ENCODE measurements at places on chromosomes 12 and 14. TPM values are rescaled to one million over a fixed set of nuclear protein-coding genes. Genes with fewer than 3 reads are reported as not detected.

PZP gene
- total RNA-seq, result 0.29 TPM

FGD4 gene
- total RNA-seq, result 46.9 TPM

MMP19 gene
- 26.4 TPM for total RNA-seq

RNASE2 gene
- 4.5 TPM for total RNA-seq

TTC8 gene
- total RNA-seq, result 14.1 TPM

Data from aorta (tissue), 5 donors.